Tibial nerve (tissue), 4 donors: ENCODE measurements at places on chromosomes 2 and 18.

- no peak for DNase-seq
Observed at GRCh38 chr2:80073134-80073561, 231.4 kb downstream of the LRRTM1 start.

DNA sequence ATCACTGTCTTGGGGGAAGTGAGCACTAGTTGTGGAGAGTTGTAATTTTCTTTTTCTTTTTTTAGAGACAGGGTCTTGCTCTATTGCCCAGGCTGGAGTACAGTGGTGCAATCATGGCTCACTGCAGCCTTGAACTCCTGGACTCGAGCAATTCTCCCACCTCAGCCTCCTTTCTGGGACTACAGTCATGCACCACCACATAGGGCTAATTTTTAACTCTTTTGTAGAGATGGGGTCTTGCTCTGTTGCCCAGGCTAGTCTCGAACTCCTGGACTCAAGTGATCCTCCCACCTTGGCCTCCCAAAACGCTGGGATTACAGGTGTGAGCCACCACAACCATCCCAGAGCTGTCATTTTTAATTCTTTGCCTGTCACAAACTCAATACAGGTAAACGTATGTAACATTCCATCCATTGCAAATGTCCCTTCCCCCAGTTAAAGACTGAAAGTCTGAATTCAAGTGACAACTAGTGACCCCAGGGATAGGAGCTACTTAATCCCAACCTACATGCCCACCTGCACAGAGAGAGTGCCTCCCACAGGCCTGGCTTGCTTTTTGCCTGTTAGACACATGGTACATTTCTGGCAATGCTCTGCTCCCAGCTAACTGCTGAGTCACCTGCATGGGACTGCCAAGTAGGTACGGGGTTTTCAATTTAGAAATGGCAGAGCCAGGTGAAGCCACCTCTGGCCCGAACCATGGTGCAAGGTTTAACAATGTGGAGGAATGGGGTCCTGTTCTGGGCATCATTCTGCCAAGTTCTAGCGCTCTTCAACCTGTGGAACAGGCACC lies 60.6 kb downstream of the CYB5A start:
- no peak for DNase-seq

GRCh38 chr18:70169747-70170146 lies 35.7 kb downstream of the RTTN start:
- no peak for DNase-seq

- no peak for DNase-seq
Observed at GRCh38 chr2:26975102-26975501, 4.7 kb downstream of the MAPRE3 start.
